ENCODE measurements at places on chromosomes 5 and 9.

- DNase-seq, result no peak
Observed at GRCh38 chr9:8821910-8822666, 1022.5 kb upstream of the DMAC1 start.

DNA sequence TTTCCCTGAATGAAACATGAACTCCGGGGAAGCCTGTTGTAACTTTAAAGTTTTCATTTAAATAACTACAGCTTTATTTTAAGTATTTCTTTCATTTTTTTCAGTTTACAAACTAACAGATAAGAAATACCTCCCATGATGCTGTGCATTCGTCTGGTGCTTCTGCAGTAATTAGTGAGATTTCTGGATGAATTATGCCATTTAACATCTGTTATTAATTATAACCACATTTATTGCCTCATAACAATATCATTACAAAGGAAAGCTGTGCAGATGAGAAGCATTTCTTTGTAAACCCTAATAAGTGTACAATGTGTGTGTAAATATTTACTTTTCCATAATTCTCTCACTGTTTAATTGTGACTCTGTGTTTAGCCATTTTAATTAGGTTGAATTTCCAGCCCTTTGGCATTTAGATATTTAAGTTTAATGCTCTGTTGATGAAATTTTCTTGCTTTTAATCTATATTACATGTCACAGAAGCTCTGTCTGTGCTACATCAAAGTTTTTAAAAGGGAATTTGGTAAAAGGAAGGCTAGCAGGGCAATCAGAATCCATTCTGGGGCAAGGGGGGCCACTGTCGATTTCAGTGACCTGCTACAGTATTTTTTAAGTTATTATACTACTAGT, 418.0 kb downstream of the SPATA31D1 start:
- DNase-seq, result no peak

DNA sequence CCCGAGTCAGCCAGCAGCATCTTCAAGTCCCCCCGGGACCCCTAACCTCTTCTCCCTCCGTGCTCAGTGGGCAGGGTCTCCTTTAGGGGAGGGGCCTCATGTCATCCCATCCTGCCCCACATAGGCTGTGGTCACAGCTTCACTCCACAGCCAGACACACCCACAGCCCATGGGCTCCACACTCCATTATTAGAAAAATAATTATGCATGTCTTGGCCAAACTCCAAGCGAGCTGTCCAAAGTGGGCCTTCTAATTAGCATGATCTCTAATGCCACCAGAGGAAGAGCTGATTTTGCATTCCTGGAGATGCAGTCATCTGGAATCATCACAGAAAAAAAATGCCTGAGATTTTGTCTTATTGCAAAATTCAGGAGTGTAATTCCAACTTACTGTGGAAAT, 418.2 kb downstream of the IRX2 start:
- DNase-seq, result no peak

GRCh38 chr5:154372661-154373060, 73.1 kb upstream of the SAP30L start:
- DNase-seq, result no peak

DNA sequence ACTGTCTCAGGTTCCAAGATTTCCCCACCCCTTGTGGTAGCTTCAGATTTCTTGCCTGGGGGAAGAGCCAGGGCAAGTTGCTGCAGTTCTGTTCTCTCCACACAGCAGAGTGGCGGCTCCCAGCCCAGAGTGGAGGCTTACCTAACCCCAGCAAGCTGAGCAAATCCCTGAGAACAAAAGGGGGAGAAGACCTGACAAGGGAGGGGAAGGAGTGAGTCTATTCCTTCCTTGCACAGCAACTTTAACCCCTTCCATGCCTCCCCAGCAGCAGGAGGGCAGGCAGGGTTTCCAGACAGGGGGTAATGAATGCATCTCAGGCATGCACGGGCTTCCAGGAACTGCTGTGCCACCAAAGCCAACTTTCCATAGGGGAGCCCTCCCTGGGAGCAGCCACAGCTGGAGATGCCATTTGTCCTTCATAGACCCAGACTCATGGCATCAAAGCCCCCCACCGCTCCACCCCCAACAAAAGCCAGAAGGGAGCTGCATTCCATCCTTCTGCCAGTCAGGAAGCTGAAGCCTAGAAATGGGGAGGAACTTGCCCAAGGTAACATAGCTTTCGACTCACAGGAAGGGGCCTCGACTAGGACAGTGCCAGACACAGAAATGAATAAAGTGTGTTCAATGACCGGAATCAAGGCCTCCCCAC, 28.8 kb upstream of the FAT2 start:
- DNase-seq, result no peak

GRCh38 chr5:89722538-89722937, 687.0 kb downstream of the CETN3 start:
- DNase-seq, result no peak

DNA sequence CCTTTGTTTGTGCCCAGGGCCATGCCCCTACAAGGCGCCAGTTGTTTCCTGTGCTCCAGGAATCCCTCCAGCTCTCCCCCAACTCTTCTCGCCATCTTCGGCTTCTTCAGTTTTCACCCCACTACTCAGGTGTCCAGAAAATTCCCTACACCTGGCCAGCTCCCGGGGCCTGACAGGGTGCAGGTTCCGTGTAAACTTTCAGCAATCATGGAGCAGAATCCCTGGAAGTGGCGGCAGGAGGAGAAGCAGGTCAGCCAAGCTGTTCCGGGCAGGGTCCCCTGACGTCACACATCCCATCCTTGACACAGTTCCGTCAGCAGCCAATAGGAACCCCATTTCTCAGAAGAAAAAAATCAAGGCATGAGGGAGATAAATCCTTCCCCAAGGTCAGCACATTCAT, 12.2 kb upstream of the ADGRD2 start:
- DNase-seq, result no peak
